ENCODE measurements at places on chromosomes 4 and X.

GRCh38 chr4:179291657-179292056 is 1849.4 kb upstream of the AGA start:
- no peak for DNase-seq

DNA sequence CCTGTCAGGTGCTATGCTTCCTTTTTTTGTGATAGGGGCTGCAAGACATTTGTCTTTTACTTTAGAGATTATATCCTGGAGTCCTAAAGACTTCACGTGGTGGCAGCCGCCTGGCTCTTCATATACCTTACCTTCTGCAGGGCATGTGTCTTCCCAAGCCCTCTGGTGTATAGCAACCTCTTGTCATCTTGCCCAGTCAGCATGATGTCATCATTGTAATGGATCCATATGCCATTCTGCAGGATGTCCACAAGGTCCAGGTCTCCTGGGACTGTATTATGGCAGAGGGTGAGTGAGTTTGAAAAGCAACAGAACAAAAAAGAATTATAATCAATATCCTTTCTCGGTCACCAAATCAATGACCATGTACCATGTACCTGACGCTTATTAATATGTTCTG is 82.2 kb upstream of the SCOC start:
- no peak for DNase-seq

GRCh38 chr4:80454040-80454439 is 118.5 kb downstream of the CFAP299 start:
- DNase-seq = no peak

DNA sequence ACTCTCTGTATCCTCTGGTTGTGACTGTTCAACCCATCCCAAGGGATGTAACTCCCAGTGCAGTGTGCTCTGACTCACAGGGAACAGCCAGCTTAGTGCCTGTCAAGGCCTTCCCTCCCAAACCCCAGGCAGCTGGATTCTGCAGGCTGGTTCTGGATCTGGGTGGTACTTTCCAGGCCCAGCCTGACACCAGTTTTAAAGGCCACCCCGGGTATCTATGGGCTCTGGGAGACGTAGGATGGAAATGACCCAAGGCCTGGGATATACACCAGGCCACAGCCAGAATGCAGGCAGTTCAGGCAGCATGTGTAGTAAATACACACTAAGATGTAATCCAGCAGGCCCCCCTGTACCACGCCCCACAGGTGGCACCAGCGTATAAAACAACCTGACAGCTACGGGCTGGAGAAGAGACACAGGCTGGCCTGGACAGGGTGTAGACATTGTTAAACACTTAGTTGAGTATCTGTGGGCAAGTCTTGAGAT is 64.2 kb downstream of the SPINK2 start:
- no peak for DNase-seq

- DNase-seq = no peak
These were observed 204.7 kb downstream of the SLIT2 start for GRCh38 chr4:20456407-20456806.

DNA sequence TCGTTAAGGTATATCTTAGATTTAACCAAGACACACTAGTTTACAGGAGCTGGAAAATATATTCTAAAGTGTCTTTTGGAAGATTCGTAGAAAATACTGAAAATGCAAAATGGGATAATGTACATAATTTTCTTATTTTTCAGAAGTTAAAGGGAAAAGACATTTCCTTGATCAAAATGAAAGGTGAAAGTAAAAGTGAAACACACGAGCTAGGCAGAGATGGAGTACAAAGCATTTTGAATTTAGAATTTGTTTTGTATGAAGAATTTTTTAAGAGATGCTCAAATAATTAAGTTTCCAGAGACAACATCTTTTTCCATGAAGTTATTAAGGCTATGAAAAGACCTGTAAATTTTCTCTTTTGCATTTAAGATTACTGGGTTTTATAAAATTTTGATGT is 2192.6 kb upstream of the AGA start:
- DNase-seq = no peak

DNA sequence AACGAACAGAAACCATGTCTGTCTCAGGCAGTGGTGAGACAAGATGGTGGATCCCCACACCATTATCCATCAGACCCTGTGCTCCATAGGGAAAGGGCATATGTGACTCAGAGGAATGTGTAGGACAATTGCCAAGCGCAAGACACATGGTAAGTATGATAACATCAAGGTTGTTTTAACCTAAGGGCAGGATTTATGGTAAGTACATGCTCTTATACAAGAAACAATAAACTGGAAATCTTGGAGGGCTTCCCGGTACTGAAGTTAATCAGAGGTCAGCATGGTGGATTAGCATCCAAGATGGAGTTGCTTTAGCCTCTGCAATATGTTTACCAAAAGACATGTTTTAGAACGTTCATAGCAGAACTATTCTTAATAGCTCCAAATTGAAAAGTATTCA is 355.0 kb downstream of the PPP1R2C start:
- DNase-seq = no peak

- no peak for DNase-seq
These were observed 9.0 kb downstream of the TAB3 start for GRCh38 chrX:30880058-30880457.

DNA sequence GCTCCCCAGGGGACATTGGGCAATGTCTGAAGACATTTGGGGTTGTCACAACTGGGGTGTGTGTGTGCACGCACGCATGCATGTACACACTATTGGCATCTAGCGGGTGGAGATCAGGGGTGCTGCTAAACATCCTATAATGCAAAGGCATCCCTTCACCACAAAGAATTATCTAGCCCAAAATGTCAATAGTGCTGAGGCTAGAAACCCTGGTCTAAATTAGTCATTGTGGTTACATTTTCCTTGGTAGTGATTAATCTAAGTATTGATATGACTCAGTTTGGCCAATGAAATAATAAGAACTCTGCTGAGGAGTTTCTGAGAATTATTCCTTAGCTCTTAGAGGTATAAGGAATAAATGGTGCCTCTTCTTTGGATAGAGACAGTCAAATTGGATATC is 200.2 kb downstream of the CLCN4 start:
- no peak for DNase-seq

DNA sequence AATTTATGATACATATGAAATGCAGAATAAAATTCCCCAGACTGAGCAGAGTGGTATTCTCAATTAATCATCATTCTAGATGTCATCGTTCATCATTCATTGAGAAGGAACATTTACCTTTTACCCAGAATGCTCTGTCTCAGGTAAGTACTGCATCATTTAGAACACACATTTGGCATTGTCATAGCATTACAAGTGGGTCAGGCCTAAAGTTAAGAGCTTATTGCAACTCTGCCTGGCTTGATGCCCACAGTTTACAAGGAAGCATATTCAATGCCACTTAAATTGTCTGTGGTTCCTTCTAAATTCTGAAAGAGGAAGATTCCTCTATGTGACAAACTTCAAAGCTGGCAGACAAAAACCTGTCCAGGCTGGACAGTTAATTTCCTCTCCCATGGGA is 87.3 kb downstream of the CAMK2D start:
- DNase-seq = no peak

DNA sequence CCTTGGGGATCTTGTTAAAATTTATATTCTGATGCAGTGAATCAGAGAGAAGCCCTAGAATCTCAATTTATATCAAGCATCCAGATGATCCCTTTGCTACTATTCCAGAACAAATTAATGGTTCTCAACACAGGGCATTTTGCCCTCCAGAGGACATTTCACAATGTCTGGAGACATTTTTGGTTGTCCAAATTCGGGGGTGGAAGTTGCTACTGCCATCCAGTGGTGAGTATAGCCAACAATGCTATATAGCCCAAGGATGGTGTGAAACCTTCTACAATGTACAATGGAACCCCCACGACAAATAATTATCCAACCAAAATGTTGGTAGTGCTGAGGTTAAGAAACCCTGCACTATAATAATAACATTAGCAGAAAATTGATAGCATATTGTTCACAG is 2440.0 kb downstream of the PCDH7 start:
- DNase-seq = no peak

DNA sequence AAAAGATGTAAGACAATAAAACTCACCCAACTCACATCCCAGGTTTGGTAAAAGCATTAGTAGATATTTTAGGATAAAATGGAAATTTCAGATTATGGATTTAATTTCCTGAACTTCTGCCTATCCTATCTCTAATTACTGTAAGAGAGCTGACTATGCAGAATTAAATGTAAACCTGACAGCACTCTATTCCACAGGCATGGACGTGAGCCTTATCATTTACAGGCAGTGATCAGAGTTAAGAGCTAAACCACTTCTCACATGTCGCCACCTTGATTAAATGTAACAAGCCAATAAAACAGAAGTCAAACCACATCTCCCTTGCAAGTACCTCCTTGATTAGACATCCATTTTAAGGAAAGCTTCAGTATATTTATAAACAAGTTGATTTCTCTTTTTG is 97.5 kb upstream of the CBR4 start:
- no peak for DNase-seq

- DNase-seq = peak; percentile 85
These were observed 9.9 kb downstream of the TNIP2 start for GRCh38 chr4:2745981-2746806.

GRCh38 chr4:34000356-34000755 is 2244.0 kb downstream of the ARAP2 start:
- no peak for DNase-seq

DNA sequence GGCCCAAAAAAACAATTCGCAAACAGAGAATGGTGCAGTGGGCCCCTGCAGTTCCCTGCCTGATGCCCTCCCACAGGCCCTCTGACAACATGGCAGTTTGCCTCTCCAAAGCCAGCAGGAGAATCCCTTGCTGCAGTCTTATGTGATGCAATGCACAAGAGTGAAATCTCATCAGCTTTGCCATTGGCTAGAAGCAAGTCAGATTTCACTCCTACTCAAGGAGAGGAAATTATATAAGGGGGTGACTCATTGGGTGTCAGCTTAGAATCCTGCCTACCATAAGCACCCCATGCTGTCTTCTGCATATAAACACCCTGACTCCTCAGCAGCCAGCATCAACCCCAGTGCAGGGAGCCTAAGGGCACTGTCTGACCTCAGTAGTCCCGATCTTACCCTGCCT is 157.3 kb upstream of the LDB2 start:
- DNase-seq = no peak

- no peak for DNase-seq
These were observed 925.8 kb downstream of the FSTL5 start for GRCh38 chr4:161238033-161238432.

DNA sequence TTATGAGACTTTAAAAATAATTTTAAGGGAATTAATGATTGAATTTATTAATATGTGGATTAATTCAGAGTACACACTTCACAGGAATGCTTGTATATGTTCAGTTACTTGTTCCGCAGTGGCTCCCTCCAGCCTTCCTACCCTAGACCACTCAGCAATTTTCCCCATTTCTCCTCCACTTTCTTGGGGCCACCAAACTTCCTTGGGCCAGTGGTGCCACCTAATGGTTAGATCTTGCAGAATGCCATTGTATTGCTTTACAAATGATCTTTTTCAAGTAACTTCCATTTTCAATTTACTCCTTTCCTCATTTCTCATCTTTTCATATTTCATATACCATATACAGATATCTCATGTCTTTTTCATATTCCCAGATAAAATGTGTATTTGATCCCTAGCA is 3.6 kb upstream of the RNF175 start:
- DNase-seq = no peak

DNA sequence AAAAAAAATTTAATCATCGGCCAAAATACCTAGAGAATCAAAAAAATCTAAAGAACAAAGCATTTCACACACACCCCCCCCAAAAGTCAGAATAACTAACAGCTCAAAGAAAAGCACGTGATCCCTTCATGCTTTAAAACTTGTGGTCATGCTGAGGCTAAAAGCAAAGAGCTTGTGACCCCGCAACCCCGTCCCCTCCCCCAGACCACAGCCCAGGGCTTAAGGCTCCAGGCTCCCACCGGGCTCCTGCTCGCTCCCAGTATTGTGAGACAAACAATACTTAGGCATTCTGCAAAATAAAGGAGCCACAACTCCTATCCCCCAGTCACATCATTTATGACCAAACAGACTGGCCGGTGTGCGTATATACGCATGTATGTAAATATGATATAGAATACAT is 62.1 kb upstream of the CCDC160 start:
- no peak for DNase-seq

- no peak for DNase-seq
These were observed 16.7 kb upstream of the KLF3 start for GRCh38 chr4:38647101-38647819.

DNA sequence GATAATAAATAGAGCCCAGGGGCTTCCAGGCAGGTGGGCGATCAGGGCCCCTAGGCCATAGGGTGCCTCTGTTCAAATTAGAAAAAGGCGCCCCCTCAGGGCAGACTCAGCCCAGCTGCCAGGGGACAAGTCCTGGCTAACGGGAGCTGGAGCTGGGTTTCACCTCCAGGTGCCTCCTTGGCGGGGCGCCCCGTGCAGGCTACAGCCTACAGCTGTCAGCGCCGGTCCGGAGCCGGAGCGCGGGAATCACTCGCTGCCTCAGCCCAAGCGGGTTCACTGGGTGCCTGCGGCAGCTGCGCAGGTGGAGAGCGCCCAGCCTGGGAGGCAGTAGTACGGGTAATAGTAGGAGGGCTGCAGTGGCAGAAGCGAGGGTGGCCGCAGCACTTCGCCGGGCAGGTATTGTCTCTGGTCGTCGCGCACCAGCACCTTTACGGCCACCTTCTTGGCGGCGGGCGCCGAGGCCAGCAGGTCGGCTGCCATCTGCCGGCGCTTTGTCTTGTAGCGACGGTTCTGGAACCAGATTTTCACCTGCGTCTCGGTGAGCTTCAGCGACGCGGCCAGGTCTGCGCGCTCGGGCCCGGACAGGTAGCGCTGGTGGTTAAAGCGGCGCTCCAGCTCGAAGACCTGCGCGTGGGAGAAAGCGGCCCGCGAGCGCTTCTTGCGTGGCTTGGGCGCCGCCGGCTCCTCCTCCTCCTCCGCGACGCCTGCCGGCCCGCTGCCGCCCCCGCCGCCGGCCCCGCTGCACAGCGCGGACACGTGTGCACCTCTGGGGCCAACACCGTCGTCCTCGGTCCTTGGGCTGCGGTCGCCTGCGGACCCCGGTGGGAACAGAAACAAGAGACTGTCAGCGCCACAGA is 2.4 kb downstream of the NKX3-2 start:
- DNase-seq = no peak

- DNase-seq = no peak
These were observed 1054.3 kb downstream of the FAT4 start for GRCh38 chr4:126369076-126369475.

DNA sequence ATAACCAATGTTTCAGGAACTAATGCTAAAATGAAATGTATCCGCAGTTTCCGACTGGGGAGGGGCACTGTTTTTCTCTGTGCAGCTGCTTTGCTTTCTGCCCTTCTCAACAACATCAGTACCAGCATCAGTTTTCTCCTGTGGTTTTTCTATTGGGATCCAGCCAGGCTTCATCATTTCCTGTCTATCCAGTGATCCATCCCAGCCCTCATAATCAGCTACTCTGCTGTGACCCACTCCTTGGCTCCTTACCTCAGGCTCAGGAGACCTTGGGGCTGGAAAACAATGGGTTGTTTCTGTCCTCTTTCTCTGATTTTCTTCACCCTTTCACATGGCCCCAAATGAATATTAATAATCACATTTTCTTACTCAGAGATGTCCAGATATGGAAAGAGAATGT is 222.2 kb upstream of the DKK2 start:
- no peak for DNase-seq

DNA sequence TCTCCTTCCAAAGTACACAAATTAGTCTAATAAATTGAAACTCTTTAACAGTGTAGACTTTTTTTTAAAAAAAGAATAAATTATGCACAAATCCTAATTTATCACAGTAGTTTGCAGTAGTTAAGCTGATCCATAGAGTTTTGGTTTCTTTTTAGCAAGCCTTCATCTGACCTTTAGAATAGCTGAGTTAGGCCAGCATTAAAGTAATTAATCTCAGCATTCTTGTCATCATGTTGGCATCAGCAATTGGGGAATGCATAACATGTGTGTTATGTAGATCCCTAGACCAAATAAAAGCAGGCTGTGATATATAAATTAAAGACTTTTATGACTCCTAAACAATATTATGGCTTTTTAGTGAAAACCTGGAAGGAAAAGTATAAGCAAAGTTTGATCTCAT is 426.5 kb upstream of the PABPC4L start:
- no peak for DNase-seq
